ENCODE measurements at places on chromosomes 7 and 10.
A peak's percentile ranks its signal among the peaks of the same experiment; 100 is the strongest.

DNA sequence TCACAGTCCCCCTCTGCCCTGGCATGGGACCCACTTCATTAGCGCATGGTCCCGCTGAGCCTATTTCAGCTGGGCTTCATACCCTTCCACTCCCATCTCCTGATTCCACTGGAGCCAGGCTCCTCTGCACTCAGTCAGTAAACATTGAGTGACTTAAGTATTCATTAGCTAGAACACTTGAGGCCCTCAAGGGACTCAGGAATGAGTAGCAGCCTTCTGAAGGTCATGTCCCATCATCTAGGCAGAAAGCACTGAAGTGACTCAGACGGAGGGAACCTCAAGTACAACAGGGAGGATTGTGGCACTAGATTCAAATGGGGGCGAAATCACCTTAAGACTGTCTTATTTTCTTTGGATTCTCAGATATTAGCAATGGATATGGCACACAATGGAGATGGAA, 186.6 kb upstream of the INHBA start:
- no peak for DNase-seq

DNA sequence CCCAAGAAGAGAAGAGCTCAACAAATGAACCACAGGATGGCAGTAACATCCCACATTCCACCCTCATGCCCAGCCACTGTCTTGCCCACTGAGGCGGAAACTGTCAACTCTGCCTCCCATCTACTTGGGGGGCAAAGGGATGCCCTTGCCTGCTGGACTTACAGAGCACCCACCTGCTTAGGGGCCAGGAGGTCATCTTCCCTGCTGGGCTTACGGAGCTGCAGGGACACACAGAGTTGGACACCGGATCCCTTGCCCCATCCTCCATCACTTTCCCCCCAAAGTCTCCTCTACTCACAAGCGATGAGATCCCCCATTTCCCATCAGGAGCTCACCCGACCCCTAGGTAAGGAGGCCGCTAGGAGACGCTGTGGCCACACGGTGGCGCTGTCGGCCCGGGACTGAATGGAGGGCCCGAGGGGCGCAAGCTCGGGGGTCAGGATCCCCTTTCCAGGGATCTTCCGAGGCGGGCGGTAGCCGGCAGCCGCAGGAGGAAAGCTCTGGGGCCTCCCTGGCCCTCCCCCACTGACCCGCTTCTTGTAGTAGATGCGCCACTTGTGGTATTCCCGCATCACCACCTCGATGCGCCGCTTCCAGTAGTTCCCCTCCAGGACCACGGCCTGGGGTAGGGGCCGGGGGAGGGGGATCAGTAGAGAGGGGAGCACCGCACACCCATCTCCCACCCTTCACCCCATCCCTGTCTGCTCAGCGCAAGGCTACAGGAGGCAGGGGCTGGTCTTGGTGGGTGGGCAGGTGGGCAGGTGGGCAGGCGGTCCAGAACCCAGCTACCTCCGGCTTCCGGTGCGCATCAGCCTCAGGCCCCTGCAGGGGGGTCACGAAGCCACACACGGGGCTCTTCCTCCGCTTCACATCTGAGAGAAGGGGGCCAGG, 17.3 kb downstream of the MLXIPL start:
- peak; percentile 75 for DNase-seq

GRCh38 chr7:13524076-13524475, 465.4 kb downstream of the ETV1 start:
- DNase-seq = no peak

DNA sequence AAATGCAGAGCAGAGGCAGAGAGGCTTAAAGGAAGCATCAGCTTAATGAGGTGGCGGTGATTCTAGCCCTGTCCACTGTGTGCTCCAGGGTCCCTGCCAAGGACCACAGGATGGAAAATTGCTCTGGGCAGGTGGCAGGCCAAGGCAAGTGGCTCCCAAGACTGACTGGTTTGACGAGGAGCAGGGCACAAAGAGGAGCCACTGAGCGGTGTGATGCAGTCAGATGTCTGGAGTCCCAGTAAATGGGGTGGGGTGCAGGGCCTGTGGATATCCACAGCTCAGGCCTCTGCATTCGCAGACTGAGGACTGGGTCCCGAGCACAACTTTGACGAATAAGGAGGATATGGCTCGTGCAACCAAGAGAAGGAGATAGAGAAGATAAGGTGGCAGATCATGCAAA, 385.6 kb downstream of the PLXNA4 start:
- no peak for DNase-seq

DNA sequence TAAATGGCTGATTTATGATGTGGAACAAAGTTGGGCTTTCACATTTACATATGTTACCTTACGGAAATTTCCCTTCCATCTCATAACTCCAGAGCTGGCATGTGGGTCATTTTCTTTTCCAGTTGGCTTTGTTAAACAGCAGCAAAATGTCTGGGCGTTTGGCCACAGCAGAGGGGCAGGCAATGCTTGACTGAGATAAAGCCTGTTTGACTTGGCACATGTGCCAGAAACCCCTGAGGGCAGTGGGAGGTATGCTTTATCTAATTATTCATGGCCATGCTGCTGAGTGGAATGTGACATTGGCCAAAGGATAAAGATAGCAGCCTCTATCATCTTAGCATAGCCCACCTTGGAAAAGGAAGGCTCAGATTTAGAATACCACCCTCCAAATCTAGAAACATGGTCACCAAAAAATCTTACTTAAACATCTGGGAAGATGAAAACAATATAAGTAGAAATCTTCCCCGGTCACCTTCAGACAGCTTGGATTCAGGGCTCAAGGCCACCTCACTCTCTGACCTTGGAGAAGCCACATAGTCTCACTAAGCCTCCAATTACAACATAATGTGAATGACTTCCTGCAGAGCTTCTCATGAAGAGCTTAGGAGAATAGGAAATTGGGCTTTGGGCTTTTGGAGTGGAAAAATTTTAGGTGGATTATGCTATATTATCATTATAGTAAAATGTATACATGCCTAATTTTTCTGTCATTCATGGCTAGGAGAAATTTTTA, 101.5 kb downstream of the GRM3 start:
- DNase-seq = no peak

GRCh38 chr10:15052121-15052520, 8.4 kb downstream of the OLAH start:
- no peak for DNase-seq

DNA sequence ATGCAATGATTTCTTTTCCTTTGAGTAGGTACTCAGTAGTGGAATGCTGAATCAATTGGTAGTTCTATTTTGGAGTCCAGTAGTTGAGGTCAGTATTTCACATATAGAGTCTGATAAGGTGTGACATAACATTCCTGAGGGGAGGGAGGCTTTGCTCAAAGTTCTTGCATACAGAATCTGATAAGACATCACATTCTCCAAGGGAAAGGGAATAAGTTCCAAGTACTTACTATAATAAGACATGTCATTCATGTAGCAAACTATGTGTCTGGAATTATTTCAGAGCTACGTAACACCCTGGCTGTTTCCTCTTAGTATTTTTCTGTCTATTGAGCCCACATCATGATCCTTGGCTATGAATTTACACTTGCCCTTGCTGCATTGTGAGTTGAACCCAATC, 74.3 kb upstream of the POM121L12 start:
- DNase-seq = no peak

DNA sequence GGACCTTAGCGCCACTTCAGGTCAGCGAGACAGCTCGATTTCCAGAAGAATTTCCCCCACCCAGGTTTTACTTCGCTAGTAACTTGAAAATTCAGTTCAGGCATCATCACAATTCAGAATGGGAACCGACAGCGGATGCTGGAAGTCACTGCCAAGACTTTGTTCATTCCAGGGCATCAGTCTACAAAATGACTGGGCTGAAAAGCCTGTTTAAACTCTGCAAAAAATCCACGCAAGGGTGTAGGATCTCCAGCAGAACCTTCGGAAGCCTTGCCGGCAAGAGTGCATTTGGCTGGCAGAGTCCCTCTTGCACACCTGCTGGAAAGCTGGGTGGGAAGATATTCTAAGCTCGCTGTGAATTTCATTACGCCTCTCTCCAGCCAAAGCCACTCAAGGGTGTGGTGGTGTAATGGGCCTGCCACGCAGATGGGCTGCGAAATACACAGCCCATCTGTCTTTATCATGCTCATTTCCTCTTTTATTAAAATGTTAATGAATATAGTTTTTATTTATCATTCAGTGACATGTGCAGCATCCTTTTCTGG, 672.0 kb upstream of the FOXK1 start:
- no peak for DNase-seq

- DNase-seq = no peak
These were observed 68.8 kb downstream of the TMEM168 start for GRCh38 chr7:112721366-112721765.

- no peak for DNase-seq
These were observed 8.4 kb downstream of the PRKAG2 start for GRCh38 chr7:151868396-151869108.

DNA sequence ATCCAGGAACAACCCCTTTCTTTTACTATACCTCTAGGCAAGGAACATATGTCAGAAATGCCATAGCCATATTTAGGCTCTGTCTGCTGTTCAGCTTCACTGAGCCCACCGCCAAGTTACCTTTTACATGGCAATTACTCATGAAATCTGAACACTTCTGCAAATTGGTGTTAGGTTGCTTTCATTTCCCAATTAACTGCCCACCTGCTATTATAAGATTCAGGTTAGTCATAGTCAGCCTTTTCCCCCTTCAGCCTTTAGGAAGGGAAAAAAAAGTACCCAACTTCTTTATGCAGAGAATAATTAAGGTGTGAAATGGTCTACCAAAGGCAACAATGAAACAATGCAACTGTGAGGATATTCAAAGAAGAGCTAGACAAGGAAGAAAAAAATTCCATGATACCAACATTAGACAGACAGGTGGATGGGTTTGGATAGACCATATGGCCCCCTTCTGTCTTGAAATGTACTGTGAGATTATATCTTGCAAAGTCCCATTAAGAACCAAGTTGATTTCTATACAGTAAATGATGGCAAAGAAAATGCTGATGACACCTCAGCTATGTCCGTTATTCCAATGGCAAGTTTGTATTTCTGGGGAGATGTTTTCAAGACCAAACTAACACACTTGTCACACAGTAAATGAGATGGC, 442.1 kb upstream of the NRP1 start:
- DNase-seq = no peak

- DNase-seq = no peak
These were observed 40.7 kb upstream of the FMC1 start for GRCh38 chr7:139300390-139300789.

DNA sequence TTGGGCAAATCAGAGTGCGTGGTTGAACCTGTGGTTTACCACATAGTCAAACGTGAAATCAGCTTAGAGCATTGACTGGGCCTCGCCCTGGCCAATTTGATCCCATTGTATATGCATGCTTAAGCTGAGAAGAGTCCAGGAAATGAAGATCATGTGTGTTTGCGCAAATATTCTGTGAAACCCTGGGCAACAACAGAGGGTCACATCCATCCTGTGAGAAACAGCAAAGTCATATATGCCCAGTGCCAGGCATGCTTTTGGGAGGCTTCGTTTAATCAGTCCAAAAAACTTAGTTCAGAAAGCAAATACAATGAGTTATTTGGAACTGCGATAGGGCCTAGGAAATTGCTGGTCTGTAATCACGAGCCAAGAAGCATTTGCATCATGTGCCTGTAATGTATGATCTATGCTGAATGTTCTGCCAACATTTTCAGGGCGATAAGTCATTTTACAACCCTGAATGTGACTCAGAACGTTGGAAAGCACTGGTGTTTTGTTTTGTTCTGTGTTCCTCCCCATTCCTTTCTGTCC, 412.1 kb upstream of the CELF2 start:
- DNase-seq = no peak

- DNase-seq = no peak
These were observed 164.9 kb upstream of the RHEB start for GRCh38 chr7:151684408-151685175.

DNA sequence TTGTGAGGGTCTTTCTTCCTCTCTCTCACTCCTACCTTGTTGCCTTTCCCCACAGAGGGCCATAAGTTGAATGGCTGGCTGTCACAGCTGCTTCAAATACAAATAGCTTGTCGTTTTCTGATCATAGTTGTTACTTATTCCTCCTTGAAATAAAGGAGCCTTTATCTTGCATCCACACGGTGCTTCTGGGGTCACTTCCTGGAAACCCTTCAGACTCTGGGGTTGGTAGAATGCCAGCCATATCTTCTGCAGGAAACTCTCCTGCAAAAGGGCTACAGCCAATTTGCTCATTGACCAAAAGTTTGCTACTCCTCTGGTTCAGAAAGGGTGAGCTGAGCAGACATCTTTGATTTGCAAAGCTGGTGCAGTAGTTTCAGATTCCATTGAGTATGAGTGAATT, 70.4 kb downstream of the FAM185A start:
- DNase-seq = no peak

DNA sequence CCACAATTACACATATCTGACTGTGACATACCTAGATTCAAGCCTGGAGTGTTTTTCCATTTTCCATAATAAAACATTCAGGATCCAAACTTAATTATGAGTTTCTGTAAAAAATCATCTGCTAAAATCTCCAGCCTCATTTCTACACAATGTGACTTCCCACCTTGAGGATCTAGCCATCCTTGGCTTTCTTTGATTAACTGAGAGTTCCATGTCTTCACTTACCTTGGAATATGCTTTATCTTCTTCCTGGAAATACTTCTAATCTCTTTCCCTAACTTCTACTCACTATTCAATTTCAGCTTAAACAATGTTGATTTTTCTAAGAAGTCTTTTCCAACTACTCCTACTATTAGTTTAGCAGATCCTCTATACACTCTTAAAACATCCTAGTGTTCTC, 16.5 kb upstream of the GIMAP2 start:
- DNase-seq = no peak

GRCh38 chr10:23884670-23885069, 324.3 kb upstream of the KIAA1217 start:
- DNase-seq = no peak

DNA sequence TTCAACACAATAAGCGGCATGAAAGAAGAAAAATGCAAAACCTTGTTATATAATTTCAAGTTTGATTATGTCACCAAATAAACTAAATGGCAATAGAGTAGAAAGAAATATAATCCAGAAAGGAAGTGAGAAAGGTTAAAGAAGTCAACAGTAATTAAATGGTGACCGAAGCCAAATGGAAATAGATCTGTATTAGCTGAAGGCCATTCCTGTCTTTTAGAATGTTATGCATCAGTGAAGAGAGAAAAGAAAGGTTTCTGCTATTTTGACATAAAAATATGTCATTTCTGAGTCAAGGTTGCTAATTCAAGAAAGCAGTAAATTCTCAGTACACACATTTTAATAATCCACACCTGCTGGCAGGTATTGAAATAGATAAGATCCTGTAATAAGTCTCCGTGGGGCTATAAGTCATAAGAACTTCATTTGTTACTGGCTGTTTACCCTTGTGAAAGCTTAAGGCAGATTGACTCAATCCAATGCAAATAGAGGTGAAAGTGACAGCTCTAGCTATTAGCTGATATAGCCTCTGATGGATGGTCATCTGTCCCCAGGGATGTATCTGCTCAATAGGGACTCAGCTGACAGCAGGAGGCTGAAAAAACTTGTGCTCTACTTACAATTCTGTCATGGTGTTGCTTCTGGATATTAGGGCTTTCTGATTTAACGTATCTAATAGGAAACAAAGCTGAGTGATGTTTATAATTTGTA, 152.1 kb downstream of the FZD1 start:
- no peak for DNase-seq

DNA sequence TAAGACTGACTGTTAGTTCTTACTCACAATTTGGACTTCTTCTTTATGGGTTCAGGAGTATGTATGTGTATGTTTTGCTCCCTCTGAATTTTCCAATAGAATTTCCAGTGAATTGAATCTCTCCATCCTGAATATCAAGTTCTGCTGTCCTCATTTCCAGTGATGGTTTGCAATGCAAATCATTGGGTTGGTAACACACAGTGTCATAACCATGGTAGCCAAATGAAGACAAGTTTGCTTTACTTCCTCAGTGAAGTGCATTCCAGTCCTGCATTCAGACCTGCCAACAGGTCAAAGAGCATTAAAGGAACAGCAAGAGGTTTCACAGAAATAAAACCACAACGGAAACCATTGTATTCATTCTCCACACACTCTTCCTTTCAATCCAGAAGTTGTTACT, 15.2 kb downstream of the ITPRID1 start:
- no peak for DNase-seq

All from suppressor macrophage treated with lipopolysaccharide for 4 hours (primary cell).